ENCODE measurements at places on chromosomes 6 and 20.
A peak's percentile ranks its signal among the peaks of the same experiment; 100 is the strongest.

- peak; percentile 83 for DNase-seq
Measured at GRCh38 chr6:74671558-74672025, 534.3 kb downstream of the COL12A1 start.

- DNase-seq: no peak
Measured at GRCh38 chr6:90846824-90847223, 260.0 kb upstream of the MAP3K7 start.

GRCh38 chr20:2330090-2330695 is 34.4 kb downstream of the TGM3 start:
- no peak for DNase-seq

- no peak for DNase-seq
Measured at GRCh38 chr6:17473554-17473953, 80.2 kb downstream of the CAP2 start.

DNA sequence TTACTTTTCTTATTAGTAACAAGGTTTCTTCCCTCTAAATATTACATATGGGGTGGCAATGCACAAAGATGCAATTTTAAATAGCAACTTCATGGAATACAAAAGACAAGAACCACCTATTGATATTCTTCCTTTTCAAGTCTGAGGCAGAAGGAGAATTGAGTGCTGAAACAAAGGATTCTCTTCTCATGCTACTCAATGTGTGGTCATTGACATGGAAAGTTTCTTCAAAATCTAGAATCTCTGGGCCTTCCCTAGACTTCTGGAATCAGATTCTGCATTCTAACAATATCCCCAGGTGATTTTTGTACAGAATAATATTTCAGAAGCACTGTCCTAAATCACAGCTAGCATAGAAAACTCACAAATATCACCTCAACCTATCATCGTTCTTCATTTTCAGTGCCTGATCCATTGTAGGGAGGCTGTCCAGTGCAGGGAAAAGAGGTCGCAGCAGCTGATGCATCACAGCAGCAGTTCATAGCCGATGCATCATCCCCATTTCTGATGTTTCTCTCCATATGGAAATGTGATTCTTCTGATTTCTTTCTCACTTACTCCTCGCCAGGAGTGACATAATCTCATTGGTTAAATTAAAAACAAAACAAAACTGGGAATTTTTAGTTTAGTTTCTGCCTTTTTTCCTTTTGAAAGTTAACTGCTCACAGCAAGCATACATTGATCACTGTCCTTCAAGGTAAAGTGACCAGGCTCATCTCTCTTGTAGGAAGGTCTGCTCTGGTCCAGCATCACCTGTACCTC is 139.5 kb upstream of the FAM83B start:
- DNase-seq: no peak

DNA sequence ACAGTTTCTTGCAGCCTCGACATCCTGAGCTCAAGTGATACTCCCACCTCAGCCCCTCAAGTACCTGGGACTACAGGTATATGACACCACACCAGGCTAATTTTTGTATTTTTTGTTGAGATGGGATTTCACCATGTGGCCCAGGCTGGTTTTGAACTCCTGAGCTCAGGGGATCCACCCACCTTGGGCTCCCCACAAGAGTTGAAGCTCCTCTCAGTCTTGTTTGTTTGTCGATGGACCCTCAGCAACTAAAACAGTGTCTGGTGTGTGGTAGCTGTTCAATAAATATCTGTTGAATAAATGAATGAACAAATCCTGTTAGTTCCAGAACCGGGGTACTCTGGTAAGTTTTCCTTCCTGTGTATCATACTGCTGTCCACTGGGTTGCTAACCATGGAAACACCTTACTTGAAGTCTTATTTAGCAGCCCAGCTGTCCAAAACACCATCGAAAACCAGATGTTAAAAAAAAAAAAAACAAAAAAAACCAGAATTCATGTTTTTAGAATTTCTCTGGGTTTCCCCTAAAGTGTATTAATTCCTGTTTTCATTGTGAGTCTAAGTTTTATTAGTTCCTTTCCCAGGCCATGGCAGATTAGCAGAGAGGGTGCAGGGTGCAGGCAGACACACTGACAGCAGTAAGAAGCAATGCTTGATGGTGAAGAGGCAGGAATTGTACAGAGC is 7.8 kb upstream of the EZR start:
- DNase-seq: no peak

GRCh38 chr6:89596056-89596455 is 42.5 kb downstream of the LYRM2 start:
- DNase-seq: no peak

DNA sequence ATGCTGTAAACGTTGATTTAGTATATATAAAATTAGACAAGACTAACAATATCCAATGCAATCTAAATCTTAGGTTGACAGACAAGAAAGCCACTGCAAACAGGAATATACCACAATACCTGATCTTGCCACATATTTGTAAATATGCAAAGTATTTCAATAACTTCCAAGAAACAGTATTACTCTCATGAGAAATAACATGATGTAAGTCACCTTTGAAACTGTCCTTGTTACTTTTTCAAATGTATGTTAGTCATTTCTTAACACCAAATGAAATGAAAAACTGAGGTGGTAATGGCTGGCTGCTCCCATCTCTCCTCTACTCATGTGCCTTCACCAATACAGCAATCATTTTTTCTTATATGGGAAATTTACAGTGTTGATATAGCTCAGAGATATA is 118.7 kb downstream of the ATG5 start:
- no peak for DNase-seq

- no peak for DNase-seq
Measured at GRCh38 chr6:5084360-5084780, 771 bp upstream of the PPP1R3G start.

Data from non-pigmented ciliary epithelial cell (primary cell).